ENCODE measurements at places on chromosomes 1 and 21. TPM values are rescaled to one million over a fixed set of nuclear protein-coding genes. Genes with fewer than 3 reads are reported as not detected.
A peak's percentile ranks its signal among the peaks of the same experiment; 100 is the strongest.

DNA sequence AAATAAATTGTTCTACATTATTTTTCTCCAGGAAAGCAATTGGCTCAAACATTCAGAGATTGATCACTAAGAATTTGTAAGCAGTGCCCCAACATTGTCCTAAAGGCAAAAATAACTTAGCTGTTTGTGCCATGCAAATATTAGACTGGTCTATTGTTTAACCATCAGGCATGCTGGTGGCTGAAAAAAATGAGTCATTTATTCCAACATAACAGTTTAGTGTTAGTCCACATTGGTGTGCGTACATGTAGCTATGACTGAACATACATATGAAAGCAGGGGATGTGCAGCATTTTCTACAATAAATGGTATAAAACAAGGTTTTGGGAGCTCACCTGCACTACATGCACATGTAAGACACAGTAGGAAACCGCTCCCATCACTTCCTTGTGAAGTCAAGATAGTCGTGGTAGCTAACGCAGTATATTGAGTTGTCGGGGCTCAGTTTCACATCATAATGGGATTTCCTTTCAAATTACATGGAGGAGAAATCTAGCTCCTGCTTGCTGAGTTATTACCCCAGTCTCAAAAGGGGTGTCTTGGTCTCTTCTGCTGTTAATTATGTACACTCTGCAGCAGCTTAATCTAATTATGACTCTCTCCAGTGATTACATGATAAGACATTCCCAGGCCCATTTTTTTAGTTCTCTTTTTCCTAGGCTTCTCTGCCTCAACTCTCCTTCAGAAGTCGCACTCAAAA is 199.4 kb downstream of the LYPLAL1 start:
- H3K27ac ChIP-seq = no peak overlapping the region
- H3K36me3 ChIP-seq = no peaks in the 10 kb centered on the region
- H3K27me3 ChIP-seq = no peaks in the 10 kb centered on the region
- no peak for DNase-seq

- peak overlapping the region; percentile 67 for H3K27ac ChIP-seq
- H3K27me3 ChIP-seq = no peaks in the 10 kb centered on the region
- no peak overlapping the region for H3K4me3 ChIP-seq
- DNase-seq = peak; percentile 97
- H3K4me1 ChIP-seq = no peaks in the 10 kb centered on the region
Measured at GRCh38 chr21:33761441-33762036, 119.2 kb downstream of the ITSN1 start.

GRCh38 chr1:214124915-214125314 is 137.1 kb downstream of the PROX1 start:
- DNase-seq = no peak
- H3K4me1 ChIP-seq = peaks cover 9% of the 10 kb centered on the region
- H3K36me3 ChIP-seq = no peaks in the 10 kb centered on the region

- no peak overlapping the region for H3K27ac ChIP-seq
- no peak overlapping the region for H3K4me3 ChIP-seq
- DNase-seq = no peak
- no peaks in the 10 kb centered on the region for H3K36me3 ChIP-seq
- peaks cover 53% of the 10 kb centered on the region for H3K4me1 ChIP-seq
Measured at GRCh38 chr1:63782982-63783381, 9.2 kb downstream of the ROR1 start.

GRCh38 chr1:208335371-208336136 is 91.4 kb upstream of the PLXNA2 start:
- H3K36me3 ChIP-seq = no peaks in the 10 kb centered on the region
- H3K4me3 ChIP-seq = no peak overlapping the region
- no peaks in the 10 kb centered on the region for H3K27me3 ChIP-seq
- DNase-seq = no peak
- H3K27ac ChIP-seq = no peak overlapping the region

- H3K36me3 ChIP-seq = peaks cover 37% of the 10 kb centered on the region
- H3K4me3 ChIP-seq = no peak overlapping the region
- H3K27me3 ChIP-seq = peaks cover 16% of the 10 kb centered on the region
- peaks cover 21% of the 10 kb centered on the region for H3K4me1 ChIP-seq
- H3K27ac ChIP-seq = no peak overlapping the region
- no peak for DNase-seq
Measured at GRCh38 chr1:39572379-39573096, 4.1 kb downstream of the PABPC4 start.

DNA sequence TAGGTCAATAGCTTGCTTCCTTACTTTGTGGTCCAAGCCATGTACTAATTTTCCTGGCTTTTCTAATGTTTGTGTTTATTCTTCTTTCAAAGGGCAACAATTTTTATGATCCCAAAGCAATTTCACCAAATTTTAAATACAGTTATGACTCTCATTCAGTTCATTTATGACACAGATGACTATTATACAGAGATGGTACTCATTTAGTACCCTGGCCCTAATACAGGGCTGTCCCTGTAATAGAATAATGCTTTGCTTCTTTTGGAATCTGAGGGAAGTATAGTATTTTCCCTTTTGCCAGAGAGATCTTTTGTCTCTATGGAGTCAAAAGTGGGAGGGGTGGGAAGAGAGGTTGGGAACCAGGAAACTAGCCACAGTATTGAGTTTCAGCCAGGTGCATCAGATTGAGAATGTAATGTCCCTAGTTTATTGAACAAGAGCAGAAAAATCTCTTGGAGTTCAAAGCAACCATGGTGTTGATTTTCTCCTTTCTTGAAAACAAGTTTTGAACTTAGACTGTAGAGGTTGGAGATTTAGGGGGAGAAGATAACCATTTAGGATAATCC is 20.4 kb downstream of the DENND2D start:
- H3K27me3 ChIP-seq = no peaks in the 10 kb centered on the region
- peaks cover 37% of the 10 kb centered on the region for H3K36me3 ChIP-seq
- H3K4me3 ChIP-seq = no peak overlapping the region
- no peak overlapping the region for H3K27ac ChIP-seq
- no peaks in the 10 kb centered on the region for H3K4me1 ChIP-seq

GRCh38 chr1:44610527-44611148 is 63.6 kb downstream of the TMEM53 start:
- no peak for DNase-seq
- no peak overlapping the region for H3K27ac ChIP-seq
- H3K36me3 ChIP-seq = no peaks in the 10 kb centered on the region
- H3K4me3 ChIP-seq = no peak overlapping the region
- no peaks in the 10 kb centered on the region for H3K27me3 ChIP-seq
- peaks cover 14% of the 10 kb centered on the region for H3K4me1 ChIP-seq

GRCh38 chr1:206761159-206761768 is 9.3 kb upstream of the IL19 start:
- no peaks in the 10 kb centered on the region for H3K4me1 ChIP-seq
- peaks cover 10% of the 10 kb centered on the region for H3K27me3 ChIP-seq
- H3K27ac ChIP-seq = no peak overlapping the region
- no peaks in the 10 kb centered on the region for H3K36me3 ChIP-seq

DNA sequence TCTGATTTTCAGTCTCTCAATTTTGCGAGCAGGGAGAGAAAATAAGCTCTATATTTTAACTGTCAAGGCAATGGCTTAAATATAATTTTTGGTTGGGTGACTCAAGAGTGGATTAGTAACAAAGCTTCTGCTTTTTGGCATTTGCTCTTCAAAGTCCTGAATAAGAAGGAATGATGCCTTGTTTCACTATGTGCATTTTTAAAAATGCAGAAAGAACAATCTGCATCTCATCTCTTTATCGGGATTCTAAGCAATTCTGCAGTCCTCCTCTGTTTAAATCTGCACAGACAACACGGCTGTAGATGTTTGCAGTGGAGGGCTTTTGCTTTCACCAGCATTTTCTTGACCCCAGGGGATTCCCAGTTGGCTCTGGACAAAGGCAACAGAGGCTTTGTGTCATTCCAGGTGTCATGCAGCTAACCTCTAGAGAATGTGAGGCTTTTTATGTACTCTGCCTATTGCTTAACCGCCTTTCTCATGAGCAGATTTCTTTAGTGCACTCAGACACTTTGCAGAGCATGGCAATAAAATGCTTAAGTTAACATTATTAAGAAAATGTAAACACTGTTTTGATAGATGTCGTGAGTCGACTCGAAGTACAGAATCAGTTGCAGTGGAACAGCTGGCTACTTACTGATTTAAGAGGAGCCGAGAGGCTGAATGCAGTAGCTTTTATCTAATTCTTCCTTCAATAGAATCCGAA is 783.2 kb upstream of the NEGR1 start:
- no peaks in the 10 kb centered on the region for H3K4me1 ChIP-seq
- peak; percentile 7 for DNase-seq
- no peaks in the 10 kb centered on the region for H3K27me3 ChIP-seq
- H3K36me3 ChIP-seq = no peaks in the 10 kb centered on the region
- no peak overlapping the region for H3K4me3 ChIP-seq
- H3K27ac ChIP-seq = no peak overlapping the region

GRCh38 chr1:202143011-202143767 is 1.3 kb downstream of the ARL8A start:
- no peak for DNase-seq
- H3K27ac ChIP-seq = no peak overlapping the region
- no peaks in the 10 kb centered on the region for H3K36me3 ChIP-seq
- H3K4me1 ChIP-seq = peaks cover 6% of the 10 kb centered on the region
- peaks cover 4% of the 10 kb centered on the region for H3K27me3 ChIP-seq

- no peaks in the 10 kb centered on the region for H3K4me1 ChIP-seq
- H3K27ac ChIP-seq = no peak overlapping the region
- H3K36me3 ChIP-seq = no peaks in the 10 kb centered on the region
- no peak overlapping the region for H3K4me3 ChIP-seq
- no peaks in the 10 kb centered on the region for H3K27me3 ChIP-seq
Measured at GRCh38 chr1:198520524-198521254, 19.8 kb downstream of the ATP6V1G3 start.

DNA sequence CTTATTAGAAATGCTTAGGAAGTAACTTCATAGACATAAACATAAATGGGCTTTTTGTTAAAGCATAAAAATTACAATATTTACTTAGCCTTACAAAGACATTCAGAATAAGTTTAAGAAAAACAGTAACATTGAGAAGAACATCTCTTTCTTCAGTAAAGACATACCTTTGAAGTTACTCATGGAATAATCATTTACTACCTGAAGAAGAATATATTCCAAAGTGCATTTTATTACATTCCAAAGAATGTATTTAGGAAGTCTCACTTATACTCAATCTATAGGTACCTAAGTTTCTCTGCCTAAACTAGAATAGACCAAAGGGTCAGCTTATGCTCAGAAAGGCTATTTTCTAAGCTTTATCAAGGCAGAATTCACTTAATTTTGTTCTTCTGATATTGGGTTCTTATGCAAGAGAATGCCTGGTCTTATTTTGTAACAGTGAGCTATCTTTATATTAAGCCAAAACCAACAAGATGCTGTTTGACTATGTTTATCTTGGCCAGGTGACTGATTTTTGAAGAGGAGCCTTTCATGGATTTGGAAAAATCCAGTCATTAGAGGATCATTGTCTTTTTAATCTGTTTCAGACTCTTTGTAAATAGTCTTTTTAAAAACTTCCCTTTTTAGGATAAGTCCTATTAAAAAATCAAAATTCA is 110.1 kb downstream of the OLFML2B start:
- H3K4me3 ChIP-seq = no peak overlapping the region
- H3K36me3 ChIP-seq = peaks cover 5% of the 10 kb centered on the region
- H3K27me3 ChIP-seq = no peaks in the 10 kb centered on the region
- H3K27ac ChIP-seq = no peak overlapping the region
- peak; percentile 33 for DNase-seq
- no peaks in the 10 kb centered on the region for H3K4me1 ChIP-seq

DNA sequence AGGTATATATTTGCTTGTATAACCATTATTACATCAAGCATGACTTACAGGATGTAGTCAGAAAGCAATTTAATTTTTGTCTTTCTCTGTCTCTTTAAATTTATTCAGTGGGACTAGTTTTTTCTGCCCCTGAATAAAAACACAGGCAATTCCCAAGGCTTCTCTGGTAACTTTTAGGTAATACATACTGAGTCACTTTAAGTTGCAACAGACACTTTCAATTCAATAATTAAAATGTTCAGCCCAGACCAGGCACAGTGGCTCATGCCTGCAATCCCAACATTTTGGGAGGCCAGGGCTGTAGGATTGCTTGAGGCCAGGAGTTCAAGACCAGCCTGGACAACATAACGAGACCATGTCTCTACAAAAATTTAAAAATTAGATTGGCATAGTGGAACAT is 12.3 kb downstream of the SLC44A3 start:
- DNase-seq = peak; percentile 28
- no peak overlapping the region for H3K4me3 ChIP-seq
- H3K4me1 ChIP-seq = no peaks in the 10 kb centered on the region
- H3K36me3 ChIP-seq = no peaks in the 10 kb centered on the region

- DNase-seq = no peak
- no peak overlapping the region for H3K27ac ChIP-seq
Measured at GRCh38 chr1:58745666-58746065, 38.2 kb downstream of the JUN start.

DNA sequence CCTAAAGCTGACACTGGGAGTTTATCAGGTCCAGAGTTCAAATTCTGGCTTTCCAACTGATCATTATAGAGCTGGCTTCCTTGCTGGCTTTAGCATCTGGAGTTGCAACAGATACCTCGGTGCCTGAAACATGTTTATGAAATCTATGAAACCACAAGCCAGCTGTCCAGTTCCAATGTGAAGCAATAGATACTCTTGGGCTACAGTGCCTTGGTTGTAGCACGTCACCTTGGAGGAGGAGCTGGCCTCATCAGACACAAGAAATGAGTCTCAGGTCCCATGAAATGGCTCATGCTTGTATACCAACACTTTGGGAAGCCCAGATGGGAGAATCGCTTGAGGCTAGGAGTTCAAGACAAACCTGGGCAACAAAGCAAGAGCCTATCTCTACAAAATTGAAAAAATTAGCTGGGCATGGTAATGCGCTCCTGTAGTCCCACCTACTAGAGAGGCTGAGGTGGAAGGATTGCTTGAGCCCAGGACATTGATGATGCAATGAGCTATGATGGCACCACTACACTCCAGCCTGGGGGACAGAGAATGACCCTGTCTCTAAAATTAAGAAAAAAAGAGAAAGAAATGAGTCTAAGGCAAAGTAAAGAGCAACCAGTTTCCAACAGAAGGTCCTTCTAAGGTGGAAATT is 132.5 kb upstream of the ZNF648 start:
- peaks cover 47% of the 10 kb centered on the region for H3K27me3 ChIP-seq
- H3K27ac ChIP-seq = no peak overlapping the region
- DNase-seq = peak; percentile 35
- no peaks in the 10 kb centered on the region for H3K4me1 ChIP-seq
- H3K4me3 ChIP-seq = no peak overlapping the region

- peaks cover 4% of the 10 kb centered on the region for H3K27me3 ChIP-seq
- H3K4me1 ChIP-seq = no peaks in the 10 kb centered on the region
- peak; percentile 83 for DNase-seq
- H3K4me3 ChIP-seq = no peak overlapping the region
- no peak overlapping the region for H3K27ac ChIP-seq
Measured at GRCh38 chr1:223683586-223684487, 18.3 kb upstream of the CAPN8 start.

The C1orf94 gene
- not detected for total RNA-seq

The PCSK9 gene
- 1.3 TPM for total RNA-seq

The IFNLR1 gene
- 3.5 TPM for total RNA-seq

The OR2G6 gene
- total RNA-seq = not detected

The FAM177B gene
- total RNA-seq = not detected

The MYOG gene
- total RNA-seq = 0.18 TPM

The TTLL7 gene
- total RNA-seq = 7.8 TPM

The IFI6 gene
- total RNA-seq = 30.4 TPM

The PTPN7 gene
- total RNA-seq = not detected

The C8A gene
- total RNA-seq = not detected
